Stimulated activated CD8-positive, alpha-beta memory T cell treated with anti-CD3 and anti-CD28 coated beads, Interleukin-7, amount 100 ng/mL, for 4 hours (primary cell): ENCODE measurements at places on chromosomes 5 and 9.
A peak's percentile ranks its signal among the peaks of the same experiment; 100 is the strongest.

GRCh38 chr9:101242651-101243050 lies 142.2 kb downstream of the BAAT start:
- DNase-seq, result no peak

GRCh38 chr5:39948867-39949468 lies 524.2 kb upstream of the DAB2 start:
- DNase-seq, result peak; percentile 10

- no peak for DNase-seq
These were observed 7.4 kb downstream of the WHRN start for GRCh38 chr9:114497727-114498382.

DNA sequence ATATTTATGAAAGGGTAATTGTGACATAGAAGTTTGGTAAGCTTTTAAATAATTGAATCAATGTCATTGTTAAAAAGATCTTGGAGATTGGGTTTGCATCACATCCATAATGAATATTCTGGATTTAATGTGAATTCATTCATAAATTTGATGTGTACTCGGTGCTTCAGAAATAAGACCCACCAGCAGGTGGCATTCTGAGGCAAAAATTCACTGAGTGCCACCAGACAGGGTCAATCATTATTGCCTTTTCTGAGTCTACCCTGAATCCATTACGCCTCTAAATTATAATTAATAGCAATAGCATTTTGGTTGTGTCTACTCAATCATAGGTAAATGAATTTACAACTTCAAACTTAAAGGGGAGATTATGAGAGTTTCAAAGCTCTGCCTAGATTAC lies 1.0 kb downstream of the TRPC7 start:
- no peak for DNase-seq

DNA sequence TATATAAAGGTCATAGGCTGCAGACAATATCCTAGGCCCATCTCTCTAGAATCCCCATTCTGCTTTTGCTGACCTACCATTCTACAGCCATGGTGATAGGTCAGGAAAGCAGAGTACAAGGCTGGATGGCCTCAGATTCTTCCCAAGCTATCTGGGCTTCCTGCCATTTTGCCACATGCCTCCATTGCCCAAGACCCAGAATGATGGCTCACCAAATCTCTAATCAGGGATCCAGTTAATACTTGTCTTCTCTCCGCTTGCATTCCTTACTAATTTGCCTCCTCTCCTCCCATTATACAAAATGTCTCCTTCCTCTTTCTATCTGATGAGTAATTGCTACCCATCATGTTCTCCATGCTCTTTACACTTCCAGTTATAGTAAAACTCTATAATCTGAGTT lies 22.7 kb upstream of the NDUFS4 start:
- DNase-seq, result no peak

GRCh38 chr5:179380211-179381035 lies 35.2 kb upstream of the ADAMTS2 start:
- no peak for DNase-seq

- no peak for DNase-seq
These were observed 101.9 kb upstream of the EFNA5 start for GRCh38 chr5:107772418-107773310.

DNA sequence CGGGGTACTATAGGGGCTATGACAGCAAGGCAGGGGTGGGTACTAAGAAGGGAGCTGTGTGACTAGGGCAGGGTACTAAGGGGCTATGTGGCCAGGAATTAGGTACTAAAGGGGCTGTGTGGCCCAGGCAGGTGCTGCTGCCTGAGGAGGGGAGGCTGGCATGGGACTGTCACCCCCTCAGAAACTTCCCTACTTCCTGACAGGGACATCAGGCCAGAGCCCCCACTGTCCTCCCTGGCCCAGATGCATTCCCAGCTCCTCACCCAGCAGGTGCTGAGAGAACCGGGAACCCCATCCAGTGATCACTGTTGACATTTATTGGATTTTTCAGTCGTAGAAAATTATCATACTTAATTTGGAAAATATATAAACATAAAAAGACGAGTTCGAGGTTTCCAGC lies 26.6 kb downstream of the IRX2 start:
- no peak for DNase-seq

- no peak for DNase-seq
These were observed 2.5 kb downstream of the STOM start for GRCh38 chr9:121367306-121368137.

GRCh38 chr9:127170652-127171051 lies 48.2 kb upstream of the ANGPTL2 start:
- no peak for DNase-seq
